HEK293T (cell line): ENCODE measurements at places on chromosomes 1 and 21.

DNA sequence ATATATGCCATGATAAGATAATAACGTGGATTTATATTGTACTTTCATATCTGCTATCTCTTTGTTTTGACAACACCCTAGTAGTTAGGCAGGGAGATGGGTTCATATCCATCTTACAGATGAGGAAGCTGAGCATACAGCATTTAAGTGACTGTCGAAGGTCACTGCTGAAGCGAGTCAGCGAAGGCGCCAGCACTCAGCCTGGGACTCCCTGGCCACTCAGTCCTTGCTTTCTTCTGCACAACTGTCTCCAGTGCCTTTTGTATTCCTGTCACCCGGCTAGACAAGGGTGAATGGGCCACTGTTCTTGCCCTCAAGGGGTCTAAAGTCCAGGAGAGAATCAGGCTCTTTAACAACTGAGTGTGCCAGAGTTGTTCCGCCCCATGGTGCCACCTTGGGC lies 3.1 kb downstream of the ARHGEF10L start:
- DNase-seq: no peak

GRCh38 chr1:27598902-27599528 lies 4.9 kb downstream of the AHDC1 start:
- DNase-seq: no peak

DNA sequence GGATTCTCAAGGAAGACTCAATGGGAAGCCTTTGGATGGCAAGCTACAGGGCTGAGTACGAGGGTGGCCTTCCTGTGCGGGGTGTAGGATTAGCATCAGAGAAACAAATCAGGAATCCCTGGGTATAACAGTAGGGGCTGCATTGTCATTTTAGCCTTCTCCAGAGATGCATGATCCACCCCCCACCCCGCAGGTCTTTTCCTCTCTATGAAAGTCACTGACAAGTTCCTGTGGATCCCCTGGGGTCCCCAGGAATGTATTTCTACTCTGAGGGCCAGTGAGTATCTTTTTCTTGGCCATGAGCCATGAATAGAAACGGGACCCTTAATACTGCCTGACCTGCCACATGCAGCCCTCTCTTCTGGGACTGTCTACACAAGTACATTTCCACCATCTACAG lies 473.0 kb upstream of the VAMP3 start:
- DNase-seq: no peak

- no peak for DNase-seq
Measured at GRCh38 chr1:165988275-165988674, 160.9 kb downstream of the UCK2 start.

GRCh38 chr1:154775621-154776605 lies 94.2 kb downstream of the KCNN3 start:
- DNase-seq: no peak

GRCh38 chr1:248817065-248817464 lies 8.7 kb downstream of the SH3BP5L start:
- DNase-seq: no peak

DNA sequence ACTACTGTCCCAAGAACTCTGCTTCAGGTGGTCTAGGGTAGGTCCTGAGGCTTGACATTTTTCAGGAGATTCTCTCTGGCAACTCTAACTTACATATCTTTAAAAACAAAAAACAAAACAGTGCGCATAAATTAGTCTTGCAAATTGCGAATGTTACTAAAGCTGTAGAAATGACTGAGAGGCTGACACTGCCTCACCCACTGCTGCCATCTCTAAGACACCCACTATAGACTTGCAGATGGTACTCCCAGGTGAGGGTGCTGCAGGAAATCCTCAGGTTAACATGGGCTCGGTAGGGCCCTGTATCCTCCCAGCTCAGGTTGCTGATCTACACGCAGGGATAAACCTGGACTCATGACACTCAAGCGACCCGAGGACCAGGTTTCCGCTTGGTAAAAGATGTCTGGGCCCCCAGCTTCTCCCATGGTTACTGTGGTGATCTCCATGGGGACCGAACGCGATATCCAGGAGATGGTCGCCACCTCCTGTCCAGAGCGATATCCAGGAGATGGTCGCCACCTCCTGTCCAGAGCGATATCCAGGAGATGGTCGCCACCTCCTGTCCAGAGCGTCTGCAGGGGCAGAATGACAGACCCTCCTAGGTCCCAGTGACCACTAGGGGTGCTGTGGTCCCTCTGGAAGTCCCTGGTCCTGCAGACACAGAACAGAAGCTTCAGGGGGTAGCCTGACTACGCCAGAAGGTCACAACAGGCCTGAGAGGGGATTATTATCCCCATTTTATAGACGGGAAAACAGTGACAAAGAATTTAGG lies 16.2 kb upstream of the LY9 start:
- DNase-seq: peak; percentile 66

- peak; percentile 89 for DNase-seq
Measured at GRCh38 chr21:45292399-45293219, 4.9 kb upstream of the POFUT2 start.

- no peak for DNase-seq
Measured at GRCh38 chr1:226481133-226481532, 67.4 kb upstream of the STUM start.

DNA sequence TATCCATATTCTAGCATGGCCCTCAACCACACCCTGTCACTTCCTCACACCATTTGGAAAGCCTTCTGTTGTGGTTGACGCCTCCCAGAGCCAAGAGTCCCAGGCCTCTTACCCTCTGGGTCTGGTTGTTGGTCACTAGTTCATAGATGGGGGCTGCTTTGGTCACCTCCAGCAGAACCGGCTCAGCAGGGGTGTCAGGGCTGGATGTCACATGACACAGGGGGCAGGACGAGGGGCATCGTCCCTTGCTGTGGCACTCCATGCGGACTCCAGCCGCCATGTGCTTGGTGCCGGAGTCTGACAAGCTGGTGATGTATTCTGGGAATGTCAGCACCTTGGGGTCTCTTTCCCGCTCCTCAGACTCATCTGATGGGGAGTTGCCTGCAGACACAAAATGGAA lies 270.1 kb downstream of the ASTN1 start:
- no peak for DNase-seq

DNA sequence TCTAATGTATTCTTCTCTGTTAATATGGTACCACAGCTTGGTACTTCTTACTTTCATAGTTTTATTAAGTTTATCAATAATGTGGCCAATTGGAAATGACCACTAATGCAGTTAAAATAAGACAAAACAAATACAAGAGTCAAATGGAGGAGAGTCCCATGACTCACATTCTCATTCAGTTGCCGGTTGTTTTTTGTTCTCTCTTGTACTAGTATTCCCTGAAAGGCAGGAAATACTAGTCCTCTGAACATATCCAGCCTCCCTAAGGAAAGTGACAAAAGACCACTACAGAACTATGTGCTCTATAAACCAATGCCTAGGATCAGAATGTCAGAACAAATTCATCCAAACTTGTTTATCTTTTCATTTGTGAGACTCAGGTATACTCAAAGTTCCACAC lies 165.2 kb upstream of the SAMSN1 start:
- no peak for DNase-seq

GRCh38 chr1:1361982-1362423 lies 3.6 kb upstream of the MXRA8 start:
- DNase-seq: no peak

GRCh38 chr1:156211243-156211642 lies 1.6 kb upstream of the PMF1 start:
- DNase-seq: no peak

DNA sequence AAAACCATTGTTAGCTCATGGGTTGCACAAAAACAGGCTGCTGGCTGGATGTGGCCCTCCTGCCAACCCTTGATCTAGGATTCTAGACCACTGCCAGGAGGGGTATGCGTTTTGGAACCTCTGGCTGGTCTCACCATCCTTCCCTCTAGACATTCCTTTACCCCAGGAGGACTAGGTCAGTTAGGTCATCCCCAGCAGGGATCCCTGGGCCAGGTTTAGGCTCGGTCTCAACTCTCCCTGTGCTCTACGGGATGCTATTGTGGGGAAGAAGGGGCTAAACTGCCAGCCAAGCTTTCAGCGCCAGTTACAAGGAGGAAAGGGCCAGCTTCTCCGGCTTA lies 22.7 kb downstream of the SLC2A1 start:
- no peak for DNase-seq

DNA sequence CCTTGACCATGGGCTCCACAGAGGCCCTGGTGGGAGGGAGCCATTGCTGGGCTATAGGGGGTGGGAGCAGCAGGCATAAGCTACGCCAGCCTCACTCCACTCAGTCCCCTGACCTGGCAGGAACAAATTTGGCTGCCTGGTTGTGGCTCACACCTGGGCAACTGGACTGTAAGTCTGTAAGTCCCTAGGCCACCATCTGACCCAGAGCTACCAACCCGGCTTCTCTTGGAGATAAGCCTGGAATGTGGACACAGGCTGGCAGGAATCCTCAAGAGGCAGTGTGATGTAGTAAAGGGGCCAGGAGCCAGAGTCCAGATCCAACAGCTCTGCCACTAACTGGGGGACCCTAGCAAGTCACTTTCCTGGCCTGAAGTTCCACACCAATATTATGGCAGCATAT lies 11.4 kb downstream of the NCF2 start:
- no peak for DNase-seq

GRCh38 chr21:15592271-15592860 lies 137.4 kb upstream of the USP25 start:
- DNase-seq: peak; percentile 30

DNA sequence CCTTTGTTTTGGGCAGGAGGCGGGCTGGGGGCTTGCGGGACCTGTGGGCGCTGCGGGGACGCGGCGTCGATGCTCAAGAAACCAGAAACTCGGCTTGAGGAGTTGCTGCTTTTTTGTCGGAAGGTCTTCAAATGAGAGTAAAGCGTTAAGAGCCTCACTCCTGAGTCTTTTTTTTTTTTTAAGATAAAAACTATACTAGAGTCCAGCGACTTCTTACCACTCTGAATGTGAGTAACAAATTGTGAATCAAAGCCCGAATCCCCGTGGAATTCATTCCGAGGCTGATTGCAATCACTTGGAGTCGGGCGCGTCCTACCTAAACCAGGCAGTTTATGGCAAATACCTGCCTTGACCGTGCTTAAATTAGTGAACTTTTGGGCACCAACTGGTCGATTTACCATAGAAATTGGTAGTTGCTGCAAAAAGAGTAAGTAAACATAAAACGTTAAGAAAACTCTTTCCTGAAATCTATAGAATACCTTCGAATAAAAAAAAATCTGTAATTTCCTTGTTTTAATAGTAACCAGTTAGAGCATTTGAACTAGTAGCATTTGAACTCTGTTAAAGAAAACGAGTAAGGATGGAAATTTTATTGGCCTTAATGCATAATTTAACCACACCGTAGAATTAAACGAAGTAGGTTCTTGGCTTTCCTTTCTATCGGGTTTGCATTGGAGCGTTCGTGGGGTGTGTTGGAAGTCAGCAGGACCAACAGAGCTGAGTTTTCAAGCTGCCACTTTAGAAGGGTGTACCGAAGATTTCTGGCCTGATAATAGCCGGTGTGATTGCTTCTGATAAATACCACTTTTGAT lies 769 bp downstream of the GPSM2 start:
- peak; percentile 34 for DNase-seq

DNA sequence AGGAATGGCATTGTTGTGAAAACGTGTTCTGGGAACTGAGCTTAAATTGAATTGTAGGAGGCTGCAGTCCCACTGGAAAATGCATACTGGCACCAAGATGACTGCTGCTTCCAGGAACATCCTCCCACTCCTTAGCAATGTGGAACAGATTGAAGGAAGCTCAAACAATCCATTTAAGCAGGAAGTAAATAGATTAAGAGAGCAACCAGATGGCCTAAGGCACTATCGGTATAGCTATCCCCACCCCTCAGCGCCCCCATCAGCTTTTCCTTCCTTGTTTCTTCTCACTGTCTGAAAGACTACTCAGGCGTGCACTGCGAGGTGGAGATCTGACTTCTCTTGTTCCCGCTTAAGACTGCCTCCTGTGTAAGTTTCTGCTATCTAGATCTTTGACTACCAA lies 4.0 kb upstream of the IFI16 start:
- DNase-seq: no peak

- DNase-seq: no peak
Measured at GRCh38 chr1:93616996-93617669, 64.5 kb downstream of the BCAR3 start.

DNA sequence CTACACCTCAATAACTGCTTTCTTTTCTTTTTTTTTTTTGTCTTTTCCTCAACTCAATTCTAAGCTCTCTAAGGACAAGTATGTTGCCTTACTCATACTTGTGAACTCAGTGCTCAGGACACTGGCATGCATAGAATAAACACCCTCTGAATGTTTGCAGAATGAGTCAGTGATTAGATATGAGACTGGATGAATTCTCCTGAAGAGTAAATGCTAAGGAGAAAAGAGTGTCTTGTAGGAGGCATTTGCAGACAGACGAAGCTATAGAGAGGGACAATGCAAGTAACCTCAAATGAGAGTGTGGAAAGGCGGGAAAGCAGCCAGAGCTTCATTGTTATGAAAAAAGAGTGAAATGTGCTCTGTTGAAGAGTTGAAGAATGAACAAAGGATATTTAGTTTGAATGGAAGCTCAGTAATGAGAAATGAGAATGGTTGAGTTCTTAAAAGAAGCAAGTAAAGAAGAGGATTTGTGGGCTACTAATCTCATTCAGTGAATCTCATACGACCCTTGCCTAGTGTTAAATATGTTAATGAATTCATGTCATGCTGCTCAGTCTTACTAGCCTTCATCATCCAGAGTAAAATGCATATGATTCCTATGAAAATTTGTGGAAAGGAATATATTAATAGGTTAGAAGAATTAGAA lies 166.1 kb upstream of the DPYD start:
- DNase-seq: no peak

DNA sequence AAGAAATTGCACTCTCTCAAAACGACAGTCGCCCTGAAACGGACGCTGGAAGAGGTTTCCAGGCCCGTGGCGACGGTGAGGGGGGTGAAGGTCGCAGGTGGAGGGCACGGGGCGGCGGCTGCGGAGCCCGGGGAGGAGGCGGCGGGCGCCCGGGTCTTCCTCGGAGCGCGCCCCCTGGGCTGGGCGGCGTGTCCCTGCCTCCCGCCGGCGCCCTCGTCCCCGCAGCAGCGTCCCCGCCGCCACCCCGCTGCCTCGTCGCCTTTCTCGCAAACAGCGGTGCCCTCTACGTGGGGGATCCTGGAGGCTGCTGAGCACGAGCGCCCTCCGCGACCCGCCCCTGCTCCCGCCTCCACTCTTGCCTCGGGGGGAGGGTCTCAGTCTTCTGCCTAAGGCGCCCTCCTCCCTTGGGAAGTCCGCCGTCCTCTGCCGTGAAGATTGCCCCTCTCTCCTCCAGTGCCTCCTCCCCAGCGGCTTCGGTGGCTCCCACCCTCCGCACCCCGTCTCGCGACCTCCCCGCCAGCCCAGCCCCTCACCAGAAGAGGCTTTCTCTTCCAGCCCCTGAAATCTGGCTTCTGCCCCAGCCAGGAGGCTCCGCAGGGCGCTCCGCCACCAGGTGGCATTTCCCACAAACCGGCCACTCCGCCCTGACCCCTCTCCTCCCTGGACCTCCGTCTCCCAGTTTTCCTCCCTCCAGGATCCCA lies 227.4 kb downstream of the SDCCAG8 start:
- DNase-seq: no peak

GRCh38 chr1:76989976-76990375 lies 122.7 kb downstream of the ST6GALNAC5 start:
- no peak for DNase-seq
